Neural progenitor cell (in vitro differentiated cells): ENCODE measurements at places on chromosomes 12 and 14.

DNA sequence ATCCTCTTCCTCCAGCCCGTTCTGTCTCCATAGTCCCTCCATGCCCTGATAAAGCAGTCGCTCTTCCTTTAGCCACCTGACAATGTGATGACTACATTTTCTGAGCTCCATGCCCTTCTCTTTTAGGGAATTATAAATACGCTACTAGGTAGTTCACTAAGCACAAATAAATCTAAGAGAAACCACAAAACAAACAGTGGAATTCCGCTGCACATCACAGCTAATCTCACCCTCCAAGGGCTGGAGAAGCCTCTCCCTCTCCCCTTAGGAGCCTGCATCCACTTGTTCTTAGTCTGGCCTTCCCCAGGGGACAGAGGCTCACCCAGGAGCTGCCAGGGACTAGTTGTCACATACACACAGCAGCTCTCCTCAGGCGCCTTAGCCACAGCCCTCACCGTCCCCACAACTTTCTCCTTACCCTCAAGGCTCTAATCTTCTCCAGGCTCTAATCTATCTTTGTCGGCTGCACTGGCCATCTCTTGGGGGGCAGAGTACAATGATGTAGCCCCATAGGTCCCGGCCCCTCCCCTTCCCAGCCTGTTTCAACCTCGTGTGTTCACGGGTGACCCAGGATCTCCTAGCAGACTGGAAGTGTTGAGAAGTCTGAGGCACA is 55.9 kb upstream of the GPR68 start:
- peaks cover 6% of the 10 kb centered on the region for H3K4me1 ChIP-seq
- H3K4me3 ChIP-seq = no peak overlapping the region
- no peaks in the 10 kb centered on the region for H3K27me3 ChIP-seq
- H3K27ac ChIP-seq = no peak overlapping the region
- no peak for DNase-seq

DNA sequence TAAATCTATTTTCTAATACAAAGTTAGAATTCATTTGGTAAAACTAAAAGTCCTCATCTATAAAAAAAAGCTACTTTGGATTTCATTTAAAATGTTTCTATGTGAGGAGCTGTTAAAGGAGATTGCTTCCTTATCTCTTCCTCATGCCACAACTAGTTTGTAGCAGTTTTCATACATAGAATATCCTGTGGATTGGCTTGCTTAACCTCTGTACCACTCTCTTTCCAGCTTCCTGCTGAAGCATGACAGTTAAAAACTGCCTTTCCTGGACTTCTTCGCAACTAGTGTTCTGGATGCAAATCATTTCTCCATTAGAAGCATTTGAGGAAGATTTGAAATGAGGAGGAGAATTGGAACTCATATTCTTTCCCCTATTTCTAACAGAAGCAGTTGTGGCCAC is 49.6 kb downstream of the ST8SIA1 start:
- H3K36me3 ChIP-seq = no peaks in the 10 kb centered on the region
- no peaks in the 10 kb centered on the region for H3K27me3 ChIP-seq
- H3K4me3 ChIP-seq = no peak overlapping the region
- peaks cover 7% of the 10 kb centered on the region for H3K4me1 ChIP-seq
- no peak for DNase-seq

DNA sequence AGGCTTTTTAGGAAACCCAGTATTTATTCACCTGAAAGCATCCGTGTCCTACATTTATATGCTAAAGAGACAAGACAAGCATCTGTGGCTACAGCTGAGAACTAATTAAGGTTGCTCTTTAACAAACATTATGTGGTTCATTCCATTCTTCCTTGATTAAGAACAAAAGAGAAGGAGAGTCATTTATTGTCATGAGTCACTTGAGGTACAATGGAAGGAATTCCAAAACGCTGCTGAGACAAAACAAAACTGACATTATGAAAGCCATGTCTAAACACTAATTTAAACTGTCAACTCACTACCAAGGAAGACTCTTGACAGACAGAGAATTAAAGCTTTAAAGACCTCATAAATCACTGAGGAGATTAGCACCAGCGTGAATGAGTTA is 214.4 kb downstream of the BMP4 start:
- peaks cover 3% of the 10 kb centered on the region for H3K27me3 ChIP-seq
- H3K27ac ChIP-seq = peak overlapping the region; percentile 86
- peak; percentile 59 for DNase-seq

- H3K4me1 ChIP-seq = no peaks in the 10 kb centered on the region
- H3K36me3 ChIP-seq = no peaks in the 10 kb centered on the region
- H3K27me3 ChIP-seq = no peaks in the 10 kb centered on the region
- no peak overlapping the region for H3K27ac ChIP-seq
- no peak overlapping the region for H3K4me3 ChIP-seq
These were observed 27.5 kb downstream of the XRCC3 start for GRCh38 chr14:103687712-103688111.

GRCh38 chr14:90659156-90659555 is 157.1 kb downstream of the TTC7B start:
- H3K27ac ChIP-seq = no peak overlapping the region
- H3K27me3 ChIP-seq = no peaks in the 10 kb centered on the region
- peaks cover 16% of the 10 kb centered on the region for H3K4me1 ChIP-seq
- no peaks in the 10 kb centered on the region for H3K36me3 ChIP-seq
- no peak overlapping the region for H3K4me3 ChIP-seq
- no peak for DNase-seq

GRCh38 chr14:90060965-90061684 is 669 bp upstream of the KCNK13 start:
- H3K4me3 ChIP-seq = peak overlapping the region; percentile 55
- peaks cover 18% of the 10 kb centered on the region for H3K4me1 ChIP-seq
- peaks cover 84% of the 10 kb centered on the region for H3K27me3 ChIP-seq
- H3K27ac ChIP-seq = no peak overlapping the region
- no peaks in the 10 kb centered on the region for H3K36me3 ChIP-seq
- DNase-seq = peak; percentile 42

DNA sequence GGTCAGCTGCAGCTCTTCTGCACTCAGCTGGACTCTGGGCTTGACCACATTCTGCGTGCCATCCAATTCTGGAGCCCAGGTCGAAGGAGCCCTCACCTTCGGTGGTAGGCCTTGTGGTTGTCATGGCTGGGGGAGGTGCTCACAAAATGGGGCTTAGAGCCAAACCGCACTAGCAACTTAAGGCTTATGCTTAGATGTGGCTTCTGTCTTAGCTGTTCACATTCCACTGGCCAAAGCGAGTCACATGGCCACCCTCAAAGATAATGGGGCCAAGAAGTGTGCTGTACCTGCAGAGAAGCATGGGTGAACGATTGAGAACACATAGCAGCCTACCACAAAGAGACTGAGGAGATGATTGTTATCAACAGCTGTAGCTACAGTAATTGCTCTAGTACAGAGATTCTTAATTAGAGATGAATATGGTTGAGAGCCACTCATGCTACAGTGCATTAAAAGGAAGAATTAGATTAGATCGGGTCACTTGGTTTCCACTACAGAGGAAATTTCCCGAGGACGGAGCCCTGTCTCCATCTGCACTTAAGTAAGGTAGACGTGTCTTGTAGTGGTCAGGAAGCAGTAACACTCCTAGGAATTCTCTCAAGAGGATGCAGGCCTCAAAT is 334.6 kb upstream of the FKBP4 start:
- no peak for DNase-seq
- H3K4me1 ChIP-seq = peaks cover 14% of the 10 kb centered on the region
- H3K36me3 ChIP-seq = no peaks in the 10 kb centered on the region
- no peak overlapping the region for H3K4me3 ChIP-seq
- H3K27me3 ChIP-seq = no peaks in the 10 kb centered on the region

DNA sequence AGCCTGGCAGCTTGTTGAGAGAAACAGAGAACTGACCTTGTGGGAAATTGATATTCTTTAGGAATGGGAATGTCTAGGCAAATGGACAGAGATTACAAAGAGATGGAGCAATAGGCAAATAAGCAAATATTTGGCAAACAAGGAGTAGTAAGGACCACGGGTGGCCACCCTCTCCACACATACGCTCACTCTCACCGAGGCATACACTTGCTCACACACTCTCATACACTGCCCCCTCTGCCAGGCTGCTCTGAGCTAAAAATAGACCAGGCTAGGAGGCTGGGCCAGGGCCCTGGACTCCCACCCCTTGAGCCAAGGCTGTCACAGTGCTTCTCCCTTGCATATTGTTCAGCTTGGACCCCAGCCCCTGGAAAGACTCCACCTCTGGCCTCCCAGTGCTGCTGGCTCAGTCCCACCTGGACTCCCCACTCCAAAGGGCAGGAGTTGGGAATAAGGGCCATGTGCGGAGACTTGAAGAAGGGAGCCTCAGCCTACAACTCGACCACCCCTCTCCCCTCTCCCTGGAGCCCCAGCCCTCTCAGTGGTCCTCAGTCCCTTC is 1.1 kb downstream of the PPP1R1A start:
- H3K4me1 ChIP-seq = peaks cover 43% of the 10 kb centered on the region
- H3K27ac ChIP-seq = no peak overlapping the region
- no peaks in the 10 kb centered on the region for H3K36me3 ChIP-seq

GRCh38 chr12:28582672-28583376 is 392.6 kb downstream of the CCDC91 start:
- no peaks in the 10 kb centered on the region for H3K36me3 ChIP-seq
- no peak overlapping the region for H3K27ac ChIP-seq

DNA sequence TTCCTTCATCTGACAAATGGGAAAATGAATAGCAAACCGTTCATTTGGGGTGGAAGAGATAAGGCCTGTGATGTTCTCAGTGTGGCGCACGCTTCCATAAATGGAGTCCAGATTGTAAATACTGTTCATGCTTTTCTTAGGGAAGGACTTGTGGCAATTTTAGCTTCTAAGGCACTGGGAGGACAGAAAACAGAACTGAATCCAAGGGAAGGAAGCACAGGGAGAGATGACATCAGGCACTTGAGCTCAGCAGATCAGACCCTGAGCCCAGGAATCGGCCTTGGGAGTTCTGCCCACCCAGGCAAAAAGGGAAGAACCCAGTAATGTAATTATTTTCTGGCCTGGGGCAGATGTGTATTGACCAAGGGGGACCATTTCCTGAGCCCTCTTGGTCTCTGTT is 7.2 kb upstream of the SH2B3 start:
- H3K36me3 ChIP-seq = no peaks in the 10 kb centered on the region
- no peaks in the 10 kb centered on the region for H3K4me1 ChIP-seq
- no peak overlapping the region for H3K4me3 ChIP-seq
- no peak for DNase-seq
